ENCODE measurements at places on chromosomes 16 and 17.

DNA sequence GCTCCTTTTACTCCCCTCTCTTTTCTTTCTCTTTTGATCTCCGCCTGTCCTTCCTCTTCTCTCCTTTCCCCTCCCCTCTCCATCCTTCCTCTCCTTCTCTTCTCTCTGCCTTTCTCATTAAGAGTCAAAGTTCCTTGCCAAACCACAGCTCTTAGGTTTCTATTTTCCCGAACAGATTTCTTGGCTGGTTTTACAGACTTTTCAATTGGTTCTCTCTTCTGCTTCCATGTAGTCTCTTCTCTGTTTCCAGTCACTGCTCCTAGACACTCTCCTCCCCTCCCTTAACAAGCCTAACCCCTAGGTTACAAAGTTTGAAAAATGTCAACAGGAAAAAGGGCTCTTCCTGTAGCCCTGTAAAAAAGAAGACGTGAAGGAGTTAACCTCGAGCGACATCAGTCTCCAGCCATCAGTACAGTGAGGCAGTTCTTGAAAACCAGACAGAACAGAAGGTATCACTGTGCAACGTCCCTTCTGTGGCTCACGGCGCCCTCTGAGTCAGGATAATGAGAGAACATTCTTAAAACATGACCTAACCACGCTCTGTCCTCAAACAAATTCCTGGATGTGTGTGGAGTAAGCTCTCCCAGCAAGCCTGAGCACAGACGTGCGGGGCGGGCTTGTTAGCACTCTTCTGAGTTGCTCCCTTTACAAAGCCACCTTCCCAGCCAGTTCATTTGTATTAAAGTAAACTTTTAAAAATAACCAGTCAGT is 11.6 kb upstream of the MARCHF10 start:
- no peak for DNase-seq

GRCh38 chr16:56300242-56300623 is 108.9 kb downstream of the GNAO1 start:
- no peak for DNase-seq

DNA sequence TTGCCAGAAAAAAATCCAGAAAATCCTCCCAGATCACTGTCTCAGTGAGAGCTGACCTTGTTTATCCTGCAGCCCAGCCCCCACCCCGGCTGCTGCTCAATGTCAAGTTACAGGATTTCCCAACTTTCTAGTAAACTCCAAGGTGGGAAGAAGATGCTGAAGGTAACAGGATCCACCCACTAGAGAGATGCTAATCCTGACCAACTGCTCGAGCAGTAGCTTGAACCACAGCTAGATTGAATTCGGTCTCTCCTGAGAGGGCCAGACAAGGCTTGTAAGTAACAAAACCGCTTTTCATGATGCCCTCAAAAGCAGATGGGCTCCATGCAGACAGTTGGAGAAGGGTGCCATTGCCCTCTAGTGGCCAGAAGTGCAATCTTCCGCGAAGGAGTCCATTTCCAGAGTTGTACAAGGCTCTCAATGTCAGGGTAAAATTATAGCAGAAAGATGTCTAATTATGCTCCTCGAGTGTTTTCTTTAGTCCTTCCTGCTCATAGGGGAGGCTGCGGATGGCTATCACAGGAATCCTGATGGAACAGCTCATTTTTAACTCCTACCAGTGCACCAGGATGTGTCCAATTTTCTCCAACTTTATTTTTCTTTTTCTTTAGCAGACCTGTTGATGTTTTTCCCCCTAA is 3.9 kb downstream of the CDH11 start:
- no peak for DNase-seq

GRCh38 chr16:1545044-1546040 is 11.9 kb downstream of the TMEM204 start:
- no peak for DNase-seq

GRCh38 chr16:58459344-58460218 is 40.4 kb upstream of the NDRG4 start:
- no peak for DNase-seq

DNA sequence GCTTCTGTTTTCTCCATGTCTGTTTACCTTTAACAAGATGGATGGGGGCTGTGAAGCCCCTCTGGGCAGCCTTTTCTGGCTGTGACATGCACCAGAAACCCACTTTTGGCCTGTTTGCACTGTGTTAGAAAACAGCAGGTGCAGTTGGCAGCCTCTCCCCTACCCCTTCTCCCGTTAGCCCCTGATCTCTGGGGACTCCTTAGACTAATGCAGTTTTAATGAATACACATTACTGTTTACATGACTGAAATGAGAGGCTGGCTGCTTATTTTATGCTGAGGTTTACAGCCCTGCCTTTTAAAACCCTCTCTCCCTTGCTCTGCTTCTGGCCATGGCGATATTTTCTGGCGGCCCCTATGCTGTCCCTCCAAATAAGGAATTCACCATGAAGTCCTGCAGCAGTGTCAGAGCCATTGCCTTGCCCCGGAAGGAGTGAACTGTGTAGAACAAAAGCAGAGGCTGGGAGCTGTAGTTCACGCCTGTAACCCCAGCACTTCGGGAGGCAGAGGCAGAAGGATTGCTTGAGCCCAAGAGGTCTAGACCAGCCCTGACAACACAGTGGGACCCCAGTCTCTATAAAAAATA is 79.3 kb downstream of the PRKCB start:
- no peak for DNase-seq

DNA sequence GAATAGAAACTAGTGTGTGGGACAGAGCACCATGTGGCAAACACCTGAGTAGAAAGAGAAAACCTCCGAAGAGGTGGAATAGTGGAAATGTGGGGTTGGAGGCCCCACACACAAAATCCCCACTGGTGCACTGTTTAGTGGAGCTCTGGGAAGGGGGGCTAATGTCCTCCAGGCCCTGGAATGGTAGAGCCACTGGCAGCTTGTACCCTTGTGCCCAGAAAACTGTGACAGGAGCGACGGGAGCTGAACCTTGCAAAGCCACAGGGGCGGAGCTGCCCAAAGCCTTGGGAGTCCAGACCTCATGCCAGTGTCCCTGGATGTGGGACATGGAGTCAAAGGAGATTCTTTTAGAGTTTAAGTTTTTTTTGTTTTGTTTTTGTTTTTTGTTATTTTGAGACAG is 50.6 kb downstream of the RNF112 start:
- DNase-seq = peak; percentile 40

- peak; percentile 66 for DNase-seq
Measured at GRCh38 chr17:57294629-57295501, 38.5 kb downstream of the MSI2 start.

DNA sequence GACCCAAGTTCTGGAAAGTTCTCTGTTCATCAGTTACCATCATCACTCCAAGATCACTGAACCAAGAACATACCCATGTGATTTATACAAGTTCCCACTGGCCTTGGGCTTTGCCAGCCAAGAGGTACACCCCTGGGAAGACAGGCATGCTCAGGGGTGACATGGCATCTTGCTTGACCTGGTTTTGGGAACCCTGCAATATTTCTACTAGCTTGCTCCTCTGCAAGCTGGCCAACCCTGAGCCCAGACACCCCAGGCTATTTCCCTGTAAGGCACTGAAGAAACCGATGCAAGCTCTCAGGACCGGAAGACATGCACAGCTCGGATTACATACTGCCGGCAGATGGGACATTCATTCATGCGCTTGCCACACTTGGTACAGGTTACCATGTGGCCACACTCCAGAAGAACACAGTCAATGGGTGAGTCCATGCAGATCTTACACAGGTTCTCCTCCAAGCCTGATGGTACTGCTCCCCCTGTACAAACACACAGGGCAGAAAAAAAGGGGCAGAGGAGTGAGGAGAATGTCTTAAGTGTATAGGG is 31.4 kb downstream of the LIG3 start:
- DNase-seq = no peak

DNA sequence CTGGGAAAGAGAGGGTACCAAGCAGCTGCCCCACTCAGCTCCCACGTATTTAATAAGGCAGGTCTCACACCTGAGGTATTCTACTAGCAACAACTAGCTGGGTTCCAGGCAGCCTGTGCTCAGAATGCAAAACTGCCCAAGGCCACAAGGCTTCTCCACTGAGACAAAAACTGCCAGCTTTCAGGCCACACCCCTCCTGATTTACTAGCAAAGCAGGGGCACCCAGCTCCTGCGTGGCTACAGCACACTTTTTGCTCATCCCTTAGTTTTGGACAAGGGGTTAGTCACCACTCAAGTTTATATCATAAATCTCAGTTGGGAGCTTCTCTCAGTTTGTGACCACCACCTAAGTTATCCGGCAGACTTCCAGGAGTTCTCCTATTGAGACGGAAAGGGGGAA is 494.6 kb downstream of the CDH11 start:
- DNase-seq = no peak

DNA sequence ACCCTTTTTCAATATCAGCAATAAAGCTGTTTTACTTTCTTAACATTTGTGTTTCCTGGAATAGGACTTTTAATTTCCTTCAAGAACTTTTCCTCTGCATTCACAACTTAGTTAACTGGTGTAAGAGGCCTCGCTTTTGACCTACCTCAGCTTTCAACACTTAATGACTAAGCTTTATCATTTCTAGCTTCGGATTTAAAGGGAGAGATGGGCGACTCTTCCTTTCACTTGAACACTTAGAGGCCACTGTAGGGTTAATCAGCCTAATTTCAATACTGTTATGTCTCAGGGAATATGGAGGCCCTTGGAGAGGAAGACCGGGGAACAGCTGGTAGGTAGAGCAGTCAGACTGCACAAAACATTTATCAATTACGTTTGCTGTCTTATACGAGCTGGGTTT is 4.7 kb downstream of the SYNRG start:
- DNase-seq = no peak

- DNase-seq = peak; percentile 73
Measured at GRCh38 chr17:80892900-80893603, 98.6 kb upstream of the CHMP6 start.

DNA sequence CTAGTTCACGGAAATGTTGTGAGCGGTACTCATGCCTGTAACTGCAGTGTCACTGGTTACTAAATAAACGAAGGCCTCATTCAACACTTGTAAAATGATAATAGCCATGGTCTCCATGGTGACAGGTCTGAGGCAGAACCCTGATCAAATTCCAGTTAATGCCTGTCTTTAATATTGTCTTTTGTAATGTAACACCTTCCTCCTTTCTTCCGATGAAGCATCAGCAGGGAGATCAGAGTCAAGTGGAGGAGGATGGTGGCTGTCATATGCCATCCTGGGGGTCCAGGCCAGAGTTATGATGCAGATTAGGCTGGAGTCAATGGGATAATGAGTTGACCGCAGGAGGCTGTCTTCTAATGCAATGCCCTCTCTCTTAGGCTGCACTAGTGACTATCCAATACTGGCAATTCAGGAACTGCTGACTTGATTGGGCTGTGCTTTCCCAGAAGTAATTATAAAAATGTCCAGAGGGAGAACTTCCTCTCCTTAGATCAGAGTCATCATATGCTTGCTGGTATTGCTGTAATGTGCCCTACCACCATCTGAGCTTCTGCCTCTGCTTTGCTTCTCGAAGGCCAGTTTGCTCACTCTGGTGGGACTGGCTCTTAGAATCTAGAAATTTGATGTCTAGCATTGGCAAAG is 419.1 kb downstream of the CA10 start:
- no peak for DNase-seq

GRCh38 chr17:40608061-40608581 is 39.5 kb downstream of the SMARCE1 start:
- DNase-seq = peak; percentile 70

GRCh38 chr16:50797456-50797855 is 55.6 kb downstream of the CYLD start:
- DNase-seq = no peak

DNA sequence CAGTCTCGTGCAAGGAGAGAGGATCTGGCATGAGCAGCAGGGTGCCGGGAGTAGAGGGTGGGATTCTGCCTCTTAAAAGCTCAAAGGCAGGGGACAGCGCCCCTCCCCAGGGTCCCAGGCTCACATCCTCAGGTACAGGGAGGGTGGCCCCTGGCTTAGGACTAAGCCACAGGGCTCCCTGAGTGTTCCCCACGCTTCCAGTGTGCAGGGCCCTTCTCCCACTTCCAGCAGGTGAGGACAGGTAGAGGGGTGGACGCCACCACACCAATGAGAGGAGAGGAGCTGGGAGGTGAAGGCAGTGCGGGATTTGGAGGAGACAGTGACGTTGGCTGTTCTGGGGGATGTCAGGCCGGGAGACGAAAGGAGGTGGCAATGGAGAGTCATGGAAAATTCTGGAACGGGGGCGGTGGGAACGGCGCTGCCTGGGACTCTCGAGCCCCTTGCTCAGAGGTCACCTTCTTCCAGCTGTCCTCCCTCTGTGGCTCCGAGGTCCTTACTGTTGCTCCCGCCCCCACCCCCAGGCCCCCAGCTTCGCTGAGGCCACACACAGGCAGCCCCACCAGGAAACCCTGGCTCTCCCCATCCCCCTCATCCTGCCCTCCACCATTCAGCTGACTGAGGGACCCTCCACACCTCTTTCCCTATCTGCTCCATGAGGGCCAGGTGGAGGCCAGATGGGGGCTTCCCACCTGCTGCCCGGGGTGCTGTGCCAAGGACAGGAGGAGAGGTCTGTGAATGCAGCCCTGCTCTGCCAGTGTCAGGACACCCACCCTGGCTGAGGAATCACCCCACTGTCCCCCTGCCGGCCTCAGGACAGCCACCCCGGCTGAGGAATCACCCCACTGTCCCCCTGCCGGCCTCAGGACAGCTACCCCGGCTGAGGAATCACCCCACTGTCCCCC is 57.7 kb upstream of the ACSF3 start:
- no peak for DNase-seq

DNA sequence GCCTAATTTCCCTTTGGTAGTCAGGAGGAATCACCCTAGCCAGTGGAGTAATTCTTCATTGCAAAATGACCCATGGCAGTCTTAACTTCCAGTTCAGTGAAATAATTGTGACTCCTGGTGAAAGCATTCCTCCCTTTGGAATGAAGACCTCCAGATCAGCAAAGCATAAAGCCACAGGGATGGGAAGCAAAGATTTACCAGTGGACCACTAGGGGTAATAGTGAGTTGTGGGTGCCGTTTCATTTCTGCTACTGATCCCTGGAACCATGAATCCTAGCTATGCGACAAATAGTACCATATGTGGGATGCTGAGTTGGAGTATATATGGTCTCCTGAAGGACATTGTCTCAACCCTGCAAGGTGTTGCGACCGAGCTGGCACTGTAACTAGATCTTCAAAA is 13.7 kb downstream of the DYNLL2 start:
- no peak for DNase-seq

- no peak for DNase-seq
Measured at GRCh38 chr16:79130616-79131015, 469.9 kb downstream of the MAF start.

DNA sequence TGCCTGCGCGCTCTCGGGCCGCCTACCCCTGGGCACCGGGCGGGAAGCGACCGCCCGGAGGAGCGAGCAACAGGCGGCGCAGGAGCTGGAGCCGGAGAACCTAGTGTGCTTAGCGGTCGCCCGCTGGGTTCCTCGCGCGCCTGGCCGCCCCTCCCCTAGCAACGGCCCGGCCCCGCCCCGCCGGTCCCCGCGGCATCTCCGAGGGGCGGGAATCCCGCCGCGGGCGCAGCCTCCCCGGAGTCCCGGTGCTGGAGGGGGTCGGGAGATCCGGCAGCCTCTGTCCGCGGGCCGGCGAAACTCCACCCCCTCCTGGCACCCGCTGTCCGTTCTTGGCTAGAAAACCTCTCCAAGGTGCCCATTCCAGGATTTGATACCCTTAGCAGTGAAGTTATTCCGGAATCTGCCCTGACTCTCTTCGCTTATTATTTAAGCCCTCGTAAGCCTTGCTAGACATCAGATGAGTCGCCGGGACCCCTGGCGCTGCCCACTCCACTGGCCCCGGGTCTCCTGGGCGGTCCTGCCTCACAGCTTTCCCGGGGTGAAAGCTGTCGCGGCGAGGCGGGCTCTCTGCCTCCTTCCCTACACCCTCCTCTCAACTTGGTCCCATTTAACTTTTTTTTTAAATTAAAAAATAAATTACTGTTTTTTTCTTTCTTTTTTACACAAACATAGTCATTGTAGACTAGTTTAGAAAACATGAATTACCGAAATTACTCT is at the start of gene RPRML:
TSS of gene RPRML (minus strand) at position 107 of the 717 bp plus-strand sequence. CDS start 246 bp downstream, outside the sequence.
- DNase-seq = peak; percentile 75
